ENCODE measurements at places on chromosomes 4 and X.
A peak's percentile ranks its signal among the peaks of the same experiment; 100 is the strongest.

GRCh38 chr4:54447304-54447703 lies 210.5 kb upstream of the KIT start:
- no peak for DNase-seq

DNA sequence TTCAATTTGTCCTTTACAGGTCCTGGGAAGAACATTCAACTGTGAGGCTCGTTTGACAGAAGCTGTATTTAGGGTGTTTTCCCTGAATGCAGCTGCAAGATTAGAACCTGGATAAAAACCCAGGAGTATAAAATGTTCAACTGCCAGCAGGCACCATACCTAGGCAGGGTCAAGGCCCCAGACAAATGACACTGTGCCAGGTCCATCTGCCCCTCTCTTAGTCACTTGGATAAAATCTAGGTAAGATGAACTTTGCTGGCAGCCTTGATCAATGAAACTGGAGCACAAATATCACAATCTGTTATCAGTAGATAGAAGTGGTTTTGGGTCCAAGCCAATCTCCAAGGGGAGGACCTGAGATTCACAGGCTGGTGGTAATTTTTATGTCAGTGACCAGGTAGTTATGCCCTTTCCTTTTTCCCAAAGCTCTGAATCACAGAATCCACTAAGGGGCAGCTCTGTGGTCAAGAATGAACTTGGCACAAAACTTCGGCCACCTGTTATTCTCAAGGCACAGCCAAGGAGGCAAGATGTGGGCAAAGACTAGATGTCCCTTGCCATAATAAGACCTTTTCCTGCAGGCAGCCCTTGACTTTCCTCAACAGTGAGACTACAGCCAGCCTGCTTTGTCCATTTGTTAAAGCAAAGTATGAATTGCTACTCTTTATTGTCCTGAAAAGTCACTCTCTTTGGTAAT lies 501.0 kb downstream of the PPARGC1A start:
- DNase-seq = no peak

DNA sequence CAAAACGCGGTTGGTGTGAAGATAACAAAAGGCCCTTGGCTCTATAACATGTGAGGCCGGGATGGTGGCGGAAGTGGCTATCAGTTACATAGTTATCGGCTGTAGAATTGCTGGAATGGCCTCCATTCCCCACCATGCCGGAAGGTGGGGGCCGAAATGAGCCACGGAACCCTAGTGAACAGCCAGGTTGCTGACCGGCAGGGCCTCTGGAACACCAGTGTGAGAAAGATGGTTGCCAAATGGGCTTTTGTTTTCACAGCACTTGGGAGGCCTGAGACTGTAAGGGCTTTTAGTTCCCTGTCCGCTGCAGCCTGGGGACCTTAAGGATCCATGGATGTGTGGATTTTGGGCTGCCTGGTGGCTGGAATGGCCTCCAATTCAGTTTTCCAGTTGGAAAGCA lies 23.3 kb upstream of the ARX start:
- no peak for DNase-seq

DNA sequence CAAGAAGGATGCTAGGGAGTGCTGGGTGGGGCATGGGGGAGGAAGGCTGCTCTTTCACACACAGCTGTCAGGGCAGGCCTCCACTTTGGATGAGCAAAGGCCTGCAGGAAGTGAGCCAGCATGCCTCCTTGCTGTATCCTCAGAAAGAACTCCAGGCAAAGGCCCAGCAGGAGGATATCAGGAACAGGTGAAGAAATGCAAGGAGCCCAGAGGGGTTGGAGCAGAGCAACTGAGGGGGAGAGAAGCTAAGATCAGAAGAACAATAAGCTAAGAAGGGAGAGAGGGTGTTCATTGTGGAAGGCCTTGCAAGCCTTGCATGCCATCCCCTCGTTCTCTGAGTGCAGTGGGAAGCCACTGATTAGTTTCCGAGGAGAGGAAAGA lies 115.1 kb downstream of the CAMK2D start:
- DNase-seq = no peak

DNA sequence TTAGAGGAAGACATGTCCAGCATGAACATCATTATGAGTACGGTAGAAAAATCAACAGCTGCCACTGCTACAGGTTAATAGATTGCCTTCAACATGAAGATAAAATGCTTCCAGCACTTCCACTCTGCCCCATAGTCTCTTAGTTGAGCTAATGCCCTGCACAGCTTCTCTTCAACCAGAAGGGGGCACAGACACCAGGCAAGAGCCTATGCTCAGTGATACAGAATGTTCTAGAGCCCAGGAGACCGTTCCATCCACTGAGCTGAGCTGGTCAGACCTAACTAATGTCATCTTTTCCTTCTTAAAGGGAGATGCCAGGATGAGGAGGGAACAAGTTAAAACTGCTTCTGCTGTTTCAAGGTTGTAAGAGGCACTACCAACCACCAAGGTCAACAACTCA lies 42.2 kb downstream of the SMIM10L2A start:
- peak; percentile 15 for DNase-seq

DNA sequence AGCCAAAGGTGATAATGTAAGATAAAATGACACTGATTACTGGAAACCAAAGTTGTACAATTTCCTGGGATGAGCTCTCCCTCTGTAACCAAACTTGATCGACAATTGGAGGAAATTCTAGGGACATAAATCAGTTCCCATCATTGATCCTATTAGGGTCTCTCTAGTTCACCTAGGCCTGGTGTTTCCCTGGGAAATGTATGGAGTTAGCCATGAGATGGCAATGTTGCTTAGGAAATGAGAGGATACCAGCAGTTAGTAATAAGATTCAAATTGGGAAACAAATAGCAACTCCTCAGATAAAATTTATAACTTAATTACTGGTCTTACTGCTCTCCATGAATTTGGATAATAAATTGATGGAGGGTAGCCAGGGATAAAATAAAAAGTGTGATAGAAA lies 52.2 kb downstream of the SPATA18 start:
- DNase-seq = no peak

DNA sequence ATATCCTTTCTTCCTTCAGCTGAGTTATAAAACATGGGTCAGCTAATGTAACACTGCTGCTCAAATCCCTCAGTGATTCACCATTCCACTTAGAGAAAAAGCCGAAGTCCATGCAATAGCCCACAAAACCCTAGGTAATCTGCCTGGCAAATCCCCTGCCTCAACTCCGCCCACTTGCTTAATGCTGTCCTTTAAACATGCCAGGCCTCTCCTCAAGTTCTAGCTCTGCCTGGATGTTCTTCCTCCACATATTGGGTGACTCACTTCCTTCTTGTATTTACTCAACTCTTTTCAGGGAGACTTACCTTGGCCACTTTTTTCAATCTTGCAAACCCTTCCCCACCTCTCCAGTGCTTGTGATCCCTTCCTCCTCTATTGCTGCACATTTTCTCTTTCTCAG lies 89.8 kb downstream of the EMCN start:
- no peak for DNase-seq

- no peak for DNase-seq
Observed at GRCh38 chr4:124785645-124786044, 73.1 kb upstream of the ANKRD50 start.

- no peak for DNase-seq
Observed at GRCh38 chr4:173057901-173058300, 110.7 kb upstream of the GALNT7 start.

DNA sequence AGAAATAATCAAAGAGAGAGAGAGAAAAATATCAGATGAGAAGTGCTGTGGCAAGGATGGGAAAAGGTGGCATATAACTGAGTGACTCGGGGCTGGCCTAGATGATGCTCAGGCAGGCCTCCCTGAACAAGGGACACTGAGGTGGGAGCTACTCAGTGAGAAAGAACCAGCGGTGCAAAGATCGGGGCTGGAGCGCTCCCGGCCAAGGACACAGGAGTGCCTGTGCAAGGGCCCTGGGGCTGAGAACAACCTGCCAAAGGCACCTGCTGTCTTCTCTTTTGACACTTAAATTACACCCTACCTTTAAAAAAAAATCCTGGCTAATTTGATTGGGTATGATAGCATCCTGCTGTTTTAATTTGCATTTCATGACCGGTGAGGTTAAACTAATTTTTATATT lies 77.7 kb upstream of the C4orf50 start:
- DNase-seq = no peak

GRCh38 chr4:726838-727237 lies 21.2 kb downstream of the PCGF3 start:
- DNase-seq = no peak

- no peak for DNase-seq
Observed at GRCh38 chrX:19156186-19156585, 33.9 kb upstream of the ADGRG2 start.

DNA sequence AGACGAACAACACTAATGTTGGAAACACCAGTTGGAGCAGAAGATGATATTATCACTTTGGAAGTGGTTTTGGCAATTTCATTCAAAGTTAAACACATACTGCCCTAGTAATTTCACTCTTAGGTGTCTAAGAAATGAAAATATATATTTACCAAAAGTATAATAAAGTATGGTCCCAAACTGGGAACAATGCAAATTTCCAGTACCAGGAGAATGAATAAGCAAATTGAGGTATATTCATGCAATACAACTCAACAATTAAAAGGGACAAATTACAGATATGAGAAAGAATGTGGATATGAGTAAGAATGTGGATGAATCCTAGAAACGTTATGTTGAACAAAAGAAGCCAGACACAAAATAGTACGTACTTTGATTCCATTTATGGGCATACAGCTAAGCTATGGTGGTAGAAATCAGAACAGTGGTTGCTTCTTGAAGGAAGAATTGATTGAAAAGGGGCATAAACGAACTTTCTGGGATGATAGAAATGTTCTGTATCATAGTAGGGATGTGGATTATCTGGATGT lies 10.0 kb downstream of the ELMOD2 start:
- no peak for DNase-seq

DNA sequence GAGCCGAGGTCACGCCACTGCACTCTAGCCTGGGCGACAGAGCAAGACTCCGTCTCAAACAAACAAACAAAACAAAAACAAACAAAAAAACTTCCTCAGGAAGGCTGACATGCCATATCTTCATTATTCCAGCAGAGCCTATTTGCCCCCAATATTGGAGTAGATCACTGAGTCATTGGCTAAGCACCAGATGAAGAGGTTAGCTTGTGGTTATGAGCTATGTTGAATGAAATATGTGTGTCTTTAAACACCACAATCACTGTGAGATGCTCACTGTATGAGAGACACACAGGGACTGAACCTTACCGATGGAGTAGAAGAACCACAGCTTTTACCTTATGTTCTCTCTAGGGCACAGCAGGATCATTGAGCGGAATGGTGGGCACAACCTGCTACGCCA lies 122.1 kb upstream of the EOLA2 start:
- DNase-seq = no peak

DNA sequence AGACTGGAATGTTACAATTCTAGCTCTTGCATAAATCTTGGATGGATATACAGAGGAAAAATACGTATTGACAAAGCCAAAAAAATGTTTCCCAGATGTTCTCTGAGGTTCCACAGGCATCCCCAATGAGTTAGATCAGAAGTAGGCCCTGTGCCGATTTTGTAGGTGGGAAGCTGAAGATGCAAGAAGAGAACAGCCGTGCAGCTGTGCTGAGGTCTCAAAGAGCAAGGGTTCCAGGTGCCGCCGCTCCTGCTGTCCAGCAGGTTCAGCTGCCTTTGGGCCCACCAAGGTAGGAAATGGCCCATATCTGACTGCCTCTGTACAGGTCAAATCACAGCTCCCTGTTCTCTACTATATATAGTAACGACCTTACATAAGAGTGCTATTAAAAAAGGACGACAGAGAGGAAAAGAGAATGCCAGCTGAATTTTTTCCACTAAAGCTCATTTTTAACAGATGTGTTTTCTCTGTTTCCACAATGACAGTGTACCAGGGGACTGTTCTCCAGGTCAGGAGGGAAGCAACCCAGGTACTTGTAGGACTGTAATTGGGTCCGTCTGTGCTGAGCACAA lies 155.6 kb downstream of the CBR4 start:
- no peak for DNase-seq

DNA sequence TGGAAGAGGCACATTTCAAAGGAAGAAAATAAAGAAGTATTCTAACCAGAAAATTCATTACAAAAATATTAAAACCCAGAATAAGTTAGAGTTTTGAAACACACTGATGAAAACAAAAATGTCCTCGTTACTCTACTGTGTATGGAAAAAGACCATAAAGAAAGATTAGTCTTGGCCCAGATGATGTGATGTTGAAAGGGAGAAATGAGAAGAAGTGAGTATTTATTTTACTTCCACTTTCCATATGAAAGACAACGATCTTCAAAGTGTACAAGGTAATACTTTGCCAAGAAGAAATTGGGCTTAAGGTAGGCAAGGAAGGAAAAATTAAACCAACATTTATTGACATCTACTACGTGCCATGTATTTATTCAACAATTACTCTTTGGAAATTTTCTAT lies 48.6 kb upstream of the EMCN start:
- DNase-seq = no peak

DNA sequence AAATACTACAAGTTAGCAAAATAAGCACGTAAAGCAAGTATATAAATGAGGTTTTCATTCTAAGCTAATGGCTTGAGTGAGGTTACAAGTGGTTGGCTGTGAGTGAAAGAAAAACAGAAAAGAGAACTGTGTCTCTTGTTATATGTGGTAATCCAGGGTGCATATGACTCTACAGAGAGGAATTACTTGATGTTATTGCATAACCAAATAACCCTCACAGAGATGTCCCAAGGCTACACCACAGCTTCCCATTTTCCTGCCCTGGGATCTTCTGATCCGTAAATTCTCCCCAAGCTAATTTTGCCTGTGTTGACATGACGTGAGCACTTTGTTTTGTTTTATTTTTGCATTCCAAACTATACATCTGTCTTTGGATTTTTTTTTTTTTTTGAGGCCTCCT lies 470.0 kb upstream of the INTU start:
- DNase-seq = no peak

- no peak for DNase-seq
Observed at GRCh38 chr4:94126669-94127068, 81.0 kb upstream of the SMARCAD1 start.

GRCh38 chr4:91037951-91038350 lies 910.8 kb downstream of the CCSER1 start:
- DNase-seq = no peak

GRCh38 chrX:14897042-14897441 lies 23.8 kb downstream of the MOSPD2 start:
- DNase-seq = no peak

DNA sequence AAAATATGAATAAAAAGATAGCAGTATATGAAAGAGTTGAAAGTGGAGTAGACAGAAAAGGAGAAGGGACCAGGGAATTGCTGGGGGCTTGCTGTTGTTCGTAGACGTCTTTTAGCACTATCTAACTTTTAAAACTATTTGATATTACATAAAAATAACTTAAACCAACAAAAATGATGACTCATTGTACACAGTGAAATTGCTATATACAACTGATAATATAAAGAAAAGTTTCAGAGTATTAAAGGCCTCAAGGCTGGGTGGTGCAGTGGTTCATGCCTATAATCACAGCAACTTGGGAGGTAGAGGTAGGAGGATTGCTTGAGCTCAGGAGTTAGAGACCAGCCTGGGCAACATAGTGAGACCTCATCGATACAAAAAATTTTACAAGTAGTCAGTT lies 5.2 kb downstream of the TRPC3 start:
- no peak for DNase-seq

- DNase-seq = no peak
Observed at GRCh38 chrX:14819769-14820168, 53.1 kb downstream of the FANCB start.

GRCh38 chrX:47313056-47313455 lies 57.3 kb upstream of the ZNF157 start:
- no peak for DNase-seq

- no peak for DNase-seq
Observed at GRCh38 chrX:41655631-41656030, 33.1 kb upstream of the GPR34 start.

All from RPMI8226 (cell line).